ENCODE measurements at places on chromosomes 5 and 9.

DNA sequence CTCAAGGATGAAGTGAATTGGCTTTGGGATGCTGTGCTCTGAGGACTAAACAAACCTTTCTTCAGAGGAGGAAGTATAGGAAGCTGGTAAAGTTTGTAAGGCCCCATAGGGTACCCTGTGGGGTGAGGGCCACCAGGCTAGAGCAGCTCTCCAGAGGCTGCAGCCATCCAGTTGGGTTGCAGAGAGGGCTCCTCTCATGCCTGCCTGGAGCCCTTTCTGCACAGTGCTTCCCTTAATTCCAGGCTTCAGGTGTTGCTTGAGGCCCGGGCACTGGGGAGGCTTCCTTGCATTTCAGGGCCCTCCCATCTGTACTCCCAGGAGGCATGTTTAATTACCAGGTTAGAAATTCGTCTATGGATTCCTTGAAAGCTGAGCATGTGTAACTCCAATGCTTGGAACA, 95.3 kb upstream of the FSTL4 start:
- DNase-seq = no peak

DNA sequence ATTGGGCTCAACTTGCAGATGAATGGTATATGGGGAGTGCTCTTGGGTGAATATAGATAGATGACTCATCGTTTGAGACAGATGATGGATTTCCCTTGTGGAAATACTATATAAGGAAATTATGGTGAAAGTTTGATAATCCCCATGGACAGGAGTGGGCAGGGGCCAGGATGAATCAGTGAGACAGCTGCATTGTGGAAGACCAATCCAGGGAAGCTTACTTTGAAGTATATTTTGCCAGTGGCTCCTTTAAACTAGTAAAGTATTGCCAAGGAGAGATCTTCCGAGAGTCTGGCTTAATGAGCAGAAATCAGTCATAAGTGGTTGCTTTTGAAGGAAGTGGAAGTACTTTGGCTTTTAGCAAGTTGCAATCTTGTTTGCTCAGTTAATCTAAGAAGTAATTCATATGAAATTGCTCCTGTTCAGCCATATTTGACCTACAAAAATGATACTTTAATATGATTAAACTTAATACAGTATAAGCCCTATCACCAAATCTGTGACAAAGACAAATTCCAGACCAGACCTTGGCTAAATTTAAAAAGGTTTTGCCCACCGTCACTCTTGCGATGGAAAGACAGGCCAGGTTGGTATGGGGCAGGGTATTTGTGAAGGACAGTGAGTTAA, 9.3 kb upstream of the TNC start:
- no peak for DNase-seq

- no peak for DNase-seq
These were observed 85.1 kb downstream of the FGF1 start for GRCh38 chr5:142600611-142601358.

- no peak for DNase-seq
These were observed 59.6 kb downstream of the SETX start for GRCh38 chr9:132295181-132295580.

DNA sequence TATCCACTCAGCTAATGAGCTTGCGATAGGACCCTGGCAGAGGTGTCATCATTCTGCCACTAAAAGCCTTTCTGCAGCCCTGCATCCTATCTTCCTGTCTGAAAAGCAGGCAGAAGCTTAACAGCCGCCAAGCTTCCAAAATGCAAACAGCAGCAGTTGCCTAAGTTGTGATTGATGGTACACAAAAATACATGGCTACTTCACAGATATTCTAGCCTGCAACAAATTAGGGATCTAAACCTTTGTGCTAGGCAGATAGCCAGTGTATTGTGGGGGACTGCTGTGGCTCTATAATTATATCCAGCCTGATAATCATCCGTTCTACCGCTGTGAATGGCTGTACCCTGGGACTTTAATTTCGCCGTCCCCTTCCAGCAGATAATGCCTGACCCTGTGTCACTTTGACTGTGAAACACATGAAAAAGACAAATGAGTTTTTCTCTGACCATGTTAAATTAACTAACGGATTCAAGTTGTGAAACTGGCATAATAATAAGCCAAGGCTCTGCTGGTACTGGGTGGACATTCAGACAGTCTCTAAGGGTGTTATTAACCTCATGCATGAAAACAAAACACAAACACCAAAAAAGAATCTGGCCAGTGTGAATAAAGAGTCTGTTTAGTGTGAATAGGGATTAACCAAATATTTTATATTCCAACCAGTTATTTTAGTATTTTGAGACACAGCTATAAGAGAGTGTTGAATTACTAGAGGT, 45.9 kb downstream of the SEMA6A start:
- no peak for DNase-seq
